ENCODE measurements at places on chromosomes 12 and 14.

GRCh38 chr14:74569806-74570591, 42.0 kb downstream of the LTBP2 start:
- no peak for DNase-seq

DNA sequence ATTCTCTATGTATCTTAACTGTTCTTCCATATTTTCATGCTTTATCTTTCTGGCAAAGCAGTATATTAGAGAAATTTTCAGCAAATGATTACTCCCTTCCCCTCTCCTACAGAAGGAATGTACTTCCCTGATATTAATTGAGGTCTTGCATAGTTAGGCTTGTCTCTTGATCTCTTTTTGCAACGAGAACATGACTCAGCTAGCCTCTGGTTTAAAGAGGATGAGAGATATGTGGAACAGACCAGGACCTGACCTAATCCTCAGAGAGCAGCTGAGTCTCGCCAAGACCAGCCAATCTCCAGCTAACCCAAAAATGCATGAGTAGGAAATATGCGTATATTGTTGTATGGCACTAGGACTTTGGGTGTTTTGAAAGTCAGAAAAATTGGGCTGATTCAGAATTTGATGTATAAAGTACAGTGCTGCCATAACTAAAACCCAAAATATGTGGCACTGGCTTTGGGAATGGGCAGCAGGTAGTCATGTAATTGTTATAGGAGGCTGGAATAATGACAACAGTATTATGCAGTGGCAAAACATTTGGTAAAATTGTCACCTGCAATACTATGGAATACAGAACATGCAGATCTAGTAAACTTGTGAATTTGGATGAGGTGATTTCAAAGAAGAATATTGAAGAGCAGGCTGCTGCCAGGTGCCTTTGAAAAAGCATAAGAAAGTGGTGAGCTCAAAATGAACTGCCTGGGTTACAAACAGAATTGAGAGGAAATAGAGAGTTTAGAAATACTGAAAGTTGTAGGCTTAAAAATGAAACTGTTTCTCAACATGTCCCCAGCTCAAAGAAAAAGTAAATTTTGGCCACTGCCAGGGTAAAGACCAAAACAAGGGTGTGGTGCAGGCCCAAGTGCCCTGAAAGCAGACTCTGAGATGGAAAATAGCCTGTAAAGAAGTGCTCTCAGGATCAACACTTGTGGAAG, 9.3 kb upstream of the USP15 start:
- DNase-seq = no peak

DNA sequence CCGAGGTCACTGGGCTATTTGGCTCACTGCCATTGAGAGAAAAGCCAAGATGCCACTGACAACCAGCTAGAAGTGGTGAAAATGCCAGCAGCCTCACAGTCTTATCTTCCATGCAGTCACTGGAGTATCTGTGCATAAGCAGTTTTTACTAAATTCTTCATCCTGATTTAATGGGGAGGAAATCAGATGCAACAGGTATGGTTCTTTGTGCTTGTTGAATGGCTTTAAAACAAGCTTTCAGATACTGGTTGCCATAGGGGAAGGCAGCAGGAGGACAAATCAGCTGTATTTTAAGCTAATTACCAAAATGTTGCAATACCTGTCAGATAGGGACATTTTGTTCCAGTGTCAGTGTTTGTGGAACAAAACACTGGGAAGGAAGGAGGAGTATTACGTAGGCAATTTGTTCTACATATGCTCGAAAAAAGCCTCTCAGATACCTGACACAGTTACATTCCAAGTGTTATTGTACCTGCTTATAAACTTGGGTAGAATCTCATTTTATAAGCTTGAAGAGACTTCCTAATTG, 54.1 kb upstream of the ARHGAP5 start:
- DNase-seq = no peak

DNA sequence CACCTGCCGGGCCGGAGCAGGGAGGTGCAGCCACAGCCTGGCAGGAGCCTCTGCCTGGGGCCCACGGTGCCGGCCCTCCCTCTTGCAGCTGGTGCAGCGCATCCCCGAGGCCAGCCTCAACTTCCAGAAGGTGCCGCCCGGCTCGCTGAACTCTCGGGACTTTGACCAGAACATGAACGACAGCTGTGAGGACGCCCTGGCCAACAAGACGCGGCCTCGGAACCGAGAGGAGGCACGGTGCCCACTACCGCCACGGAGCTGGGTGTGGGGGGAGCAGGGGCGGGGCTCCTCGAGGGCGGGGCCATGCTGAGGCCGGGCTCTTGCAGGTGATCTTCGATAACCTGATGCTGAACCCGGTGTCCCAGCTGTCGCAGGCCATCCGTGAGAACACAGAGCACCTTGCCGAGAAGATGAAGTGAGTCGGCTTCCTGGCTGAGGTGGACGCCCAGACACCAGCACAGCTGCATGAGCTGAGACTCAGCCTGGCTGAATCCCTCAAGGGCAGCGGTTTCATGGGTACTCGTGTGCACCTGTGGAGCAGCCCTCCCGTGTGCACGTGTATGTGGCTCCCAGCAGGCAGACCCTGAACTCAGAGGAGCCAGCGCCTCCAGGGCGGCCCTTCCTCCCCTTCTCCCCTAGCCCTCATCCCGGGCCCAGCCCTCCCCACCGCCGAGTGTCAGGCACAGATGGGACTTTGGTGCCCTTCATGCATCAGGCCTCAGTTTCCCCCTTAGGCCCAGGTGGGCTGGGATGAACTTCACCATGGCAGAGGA, 28.6 kb downstream of the CEP170B start:
- no peak for DNase-seq

DNA sequence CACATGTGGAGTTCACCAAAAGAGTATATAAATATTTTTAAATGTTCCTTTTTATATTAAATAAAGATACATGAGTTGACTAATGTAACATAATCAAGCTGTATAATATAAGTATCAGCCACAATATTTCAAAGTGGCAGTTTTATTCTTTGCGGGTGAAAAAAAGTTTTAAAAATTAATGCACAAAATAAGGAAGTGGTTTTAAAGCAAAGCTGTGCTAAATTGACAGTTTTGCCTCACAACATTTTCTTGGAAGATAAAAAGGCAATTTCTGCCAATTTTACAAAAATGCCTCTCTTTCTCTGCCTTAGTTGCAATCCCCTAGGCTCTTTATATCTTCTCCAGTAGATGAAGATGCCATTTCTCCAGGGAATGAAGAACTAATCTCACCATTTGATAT, 719.1 kb downstream of the C12orf50 start:
- DNase-seq = no peak

- no peak for DNase-seq
These were observed 15.3 kb upstream of the CNOT2 start for GRCh38 chr12:70227911-70228310.

DNA sequence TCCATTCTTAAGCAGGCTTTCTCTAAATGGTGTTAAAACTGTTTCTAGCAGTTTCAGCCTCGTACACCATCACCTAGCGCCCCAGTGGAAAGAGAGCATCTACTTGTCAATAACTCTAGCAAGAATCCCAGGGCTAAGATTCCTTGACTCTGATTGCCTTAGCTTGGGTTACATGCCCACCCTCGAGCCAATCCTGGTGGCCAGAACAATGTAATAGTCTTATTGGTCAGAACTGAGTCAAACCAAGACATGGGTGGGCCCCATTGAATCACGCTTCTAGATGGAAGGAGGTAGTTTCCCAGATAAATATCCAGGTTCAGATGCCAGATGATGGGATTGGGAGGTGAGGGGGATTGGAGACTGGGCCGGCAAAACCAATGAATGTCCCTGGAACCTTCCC, 55.9 kb upstream of the MED13L start:
- no peak for DNase-seq

DNA sequence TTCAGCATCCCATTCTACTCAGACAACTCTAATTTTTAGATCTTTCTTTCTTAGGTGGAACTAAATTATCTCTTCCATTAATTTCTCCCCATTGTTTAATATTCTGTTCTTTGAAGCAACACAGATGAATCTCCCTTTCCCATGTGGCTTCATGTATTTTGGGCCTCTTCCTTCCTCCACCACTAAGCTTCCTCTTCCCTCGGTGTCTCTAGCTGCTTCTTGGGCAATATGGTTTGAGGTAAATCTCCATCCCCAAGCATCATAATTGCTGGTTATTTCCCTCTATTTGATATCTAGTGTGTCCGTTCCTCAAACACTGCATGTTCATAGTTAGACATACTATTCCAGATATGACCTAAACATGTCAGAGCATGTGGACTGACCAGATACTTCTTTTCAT, 119.2 kb downstream of the PELI2 start:
- DNase-seq = no peak

DNA sequence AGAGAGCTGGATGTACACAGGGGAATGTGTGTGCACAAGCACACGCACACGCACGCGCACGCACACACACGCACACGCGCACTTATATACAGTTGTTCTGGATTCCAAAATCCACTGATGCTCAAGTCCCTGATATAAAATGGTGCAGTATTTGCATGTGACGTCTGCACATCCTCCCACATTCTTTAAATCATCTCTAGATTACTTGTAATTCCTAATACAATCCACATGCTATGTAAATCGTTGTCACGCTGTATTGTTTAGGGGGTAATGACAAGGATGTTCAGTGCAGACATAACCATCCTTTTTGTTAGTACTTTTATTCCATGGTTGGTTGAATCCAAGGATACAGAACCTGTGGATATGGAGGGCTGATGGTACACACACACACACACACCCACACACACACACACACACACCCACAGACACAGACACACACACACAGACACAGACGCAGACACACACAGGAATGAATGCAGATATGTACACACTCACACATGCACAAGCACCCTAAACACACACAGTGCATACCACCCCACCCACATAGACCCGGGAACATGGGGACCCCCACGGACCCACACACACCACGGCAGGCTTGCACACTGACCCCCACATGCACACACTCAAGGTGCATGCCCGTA, 188.5 kb upstream of the PRMT8 start:
- no peak for DNase-seq

GRCh38 chr12:102043928-102044327, 17.9 kb downstream of the WASHC3 start:
- no peak for DNase-seq

DNA sequence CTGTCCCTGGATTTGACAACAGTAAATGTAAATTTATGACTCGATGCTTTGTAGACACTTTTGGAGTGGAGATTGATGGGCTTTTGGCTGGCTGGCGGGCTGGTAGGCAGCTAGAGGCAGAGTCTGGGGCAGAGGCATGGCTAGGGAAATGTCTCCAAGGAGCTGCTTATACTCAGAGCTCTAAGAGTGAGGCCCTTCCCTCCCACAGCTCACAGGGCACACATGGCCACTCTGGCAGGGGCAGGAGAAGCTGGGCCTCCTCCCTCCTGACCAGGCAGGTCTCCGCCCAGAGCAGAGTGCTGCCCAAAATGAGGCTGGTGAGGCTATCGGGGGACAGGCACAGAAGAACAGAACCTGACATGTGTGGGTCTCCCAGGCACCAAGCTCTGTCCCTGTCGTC, 67.5 kb downstream of the GALNT16 start:
- no peak for DNase-seq

DNA sequence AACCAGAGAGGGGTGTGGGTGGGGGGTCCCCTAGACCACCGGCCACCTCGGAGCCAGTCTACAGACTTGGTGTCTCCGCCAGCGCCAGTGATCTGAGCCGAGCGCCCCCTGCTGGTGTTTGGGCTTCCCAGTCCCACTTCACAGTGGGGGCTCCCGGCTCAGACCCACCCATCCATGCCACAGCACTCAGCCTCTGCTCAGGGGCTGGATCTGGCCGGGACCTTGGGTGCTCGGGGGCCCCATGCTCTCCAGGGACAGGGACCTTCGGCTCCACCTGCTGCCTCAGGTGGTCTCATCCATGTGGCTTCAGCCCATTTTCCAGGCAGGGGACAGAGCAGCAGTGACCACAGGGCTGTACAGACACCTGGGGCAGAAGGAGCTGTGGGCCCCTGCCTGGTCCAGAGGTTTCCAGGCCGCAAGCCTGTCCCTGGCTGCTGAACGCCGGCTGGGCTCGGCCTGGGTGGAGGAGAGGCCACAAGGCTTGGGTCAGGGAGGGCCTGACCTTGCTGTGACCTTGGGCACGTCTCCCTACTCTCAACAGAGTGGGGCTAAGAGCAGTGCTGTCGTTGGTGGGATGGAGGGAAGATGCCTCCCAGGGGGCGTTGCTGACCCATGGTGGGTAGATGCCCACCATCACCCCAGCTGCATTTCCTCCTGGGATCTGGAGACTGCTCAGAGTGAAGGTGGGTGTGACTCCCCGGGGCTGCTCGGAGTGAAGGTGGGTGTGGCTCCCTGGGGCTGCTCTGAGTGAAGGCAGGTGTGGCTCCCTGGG, 86.3 kb downstream of the KIF26A start:
- no peak for DNase-seq

GRCh38 chr14:72715215-72715849, 178.6 kb downstream of the DPF3 start:
- DNase-seq = no peak

DNA sequence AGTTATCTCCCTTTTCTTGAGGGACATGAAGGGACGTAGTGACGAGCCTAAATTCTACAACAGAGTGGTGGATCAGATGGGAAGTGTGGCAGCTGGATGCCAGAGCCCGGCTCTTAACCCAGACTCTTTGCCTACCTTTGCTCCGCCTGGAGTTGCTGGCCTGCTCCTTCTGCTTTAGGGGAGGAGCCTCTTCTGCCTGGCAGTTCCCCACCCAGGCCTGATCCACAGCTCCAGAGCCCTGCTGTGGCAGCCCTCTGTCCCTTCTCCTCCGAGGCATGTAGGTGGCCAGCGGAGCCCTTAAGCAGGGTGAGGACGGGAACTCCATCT, 2.3 kb upstream of the PRPH start:
- no peak for DNase-seq

DNA sequence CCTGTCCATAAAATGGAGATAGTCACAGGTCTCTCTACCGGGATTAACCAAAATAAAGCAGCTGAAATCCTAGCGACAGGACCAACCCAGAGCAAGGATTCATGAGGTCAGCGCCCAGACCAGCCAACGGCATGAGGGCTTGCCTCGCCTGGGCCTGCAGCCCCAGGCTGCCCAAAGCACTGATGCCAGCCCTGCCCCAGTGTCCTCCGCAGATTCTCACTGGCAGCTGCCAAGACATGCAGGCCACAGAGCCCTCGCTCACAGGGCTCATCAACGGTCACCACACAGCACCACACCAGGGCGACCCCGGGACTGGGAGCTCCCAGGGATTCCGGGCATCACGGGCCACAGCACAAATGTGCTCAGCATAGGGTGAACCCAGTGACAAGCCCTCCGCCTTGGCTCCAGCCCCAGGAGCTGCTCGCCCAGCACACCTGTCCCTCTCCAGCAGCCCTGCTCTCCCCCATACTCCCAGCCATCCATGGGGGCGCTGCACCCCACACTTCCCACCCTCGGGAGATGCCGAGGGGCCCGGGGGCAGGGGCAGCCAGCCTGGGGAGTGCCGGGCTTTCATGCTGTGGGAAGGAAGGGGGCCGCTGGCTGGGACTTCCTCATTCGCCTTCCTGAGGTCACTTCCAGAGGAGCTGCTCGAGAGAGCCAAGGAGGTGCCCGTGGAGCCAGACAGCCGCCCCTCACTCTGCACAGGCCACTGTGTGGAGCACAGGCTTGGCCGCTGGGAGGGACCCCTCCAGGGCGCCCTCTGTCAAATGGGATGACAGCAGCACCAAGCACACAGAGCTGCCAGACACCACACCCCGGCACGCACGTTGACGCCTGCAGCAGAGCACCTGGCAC, 14.1 kb downstream of the RAB35 start:
- no peak for DNase-seq

All from NCI-H1092 (cell line).